ENCODE measurements at places on chromosomes 5 and 9.

DNA sequence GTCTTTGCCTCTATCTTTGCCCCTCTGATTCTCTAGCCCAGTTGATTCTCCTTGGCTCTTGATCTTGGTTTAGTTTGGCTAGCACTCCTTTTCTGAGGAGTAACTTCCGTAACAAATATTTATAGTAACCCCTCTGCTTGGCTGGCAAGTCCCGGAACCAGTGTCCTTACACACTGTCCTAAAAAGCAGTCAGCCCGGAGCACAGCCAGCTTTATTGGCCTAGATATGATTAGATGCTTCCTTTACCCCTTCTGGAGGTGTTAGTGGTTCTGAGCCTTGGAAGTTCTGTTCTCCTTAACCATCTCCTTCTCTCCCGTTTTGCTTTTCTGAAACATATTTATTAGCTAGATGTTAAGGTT is 17.0 kb upstream of the MSMP start:
- no peak for DNase-seq

DNA sequence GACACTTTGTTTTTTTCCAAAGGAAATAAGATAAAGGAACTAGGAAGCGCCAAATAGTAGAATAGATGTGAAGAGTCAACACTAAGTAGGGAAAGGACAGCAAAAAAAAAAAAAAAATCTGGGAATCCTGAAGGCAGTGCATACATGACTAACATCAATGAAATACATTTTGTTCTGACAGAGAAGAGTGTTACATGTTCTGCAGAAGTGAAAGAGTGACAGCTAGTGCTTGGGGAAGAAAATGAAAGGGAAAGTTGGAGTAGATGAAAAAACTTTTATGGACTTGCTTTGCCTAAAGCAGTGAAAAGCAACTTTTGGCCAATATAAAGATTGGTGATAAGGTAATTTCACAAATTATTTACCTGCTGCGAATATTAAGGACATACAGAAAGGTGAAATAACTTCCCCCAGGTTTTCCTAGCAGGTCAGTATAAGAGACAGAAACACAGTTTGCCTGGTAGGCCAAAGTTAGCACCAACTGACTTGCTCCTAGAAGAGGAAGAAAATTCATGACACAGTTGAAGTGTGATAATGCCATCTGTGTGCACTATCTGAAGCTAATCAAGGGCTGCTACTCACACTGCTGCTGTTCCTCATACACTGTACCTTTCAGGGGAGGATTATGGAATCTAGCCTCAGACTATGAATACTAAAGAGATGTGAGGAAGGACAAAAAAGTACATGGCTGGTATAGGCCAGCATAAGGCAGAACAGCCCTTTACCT is 38.6 kb downstream of the RANBP6 start:
- DNase-seq: no peak

GRCh38 chr5:33309068-33309467 is 131.7 kb upstream of the TARS1 start:
- no peak for DNase-seq

GRCh38 chr5:39040875-39041274 is 33.3 kb downstream of the RICTOR start:
- no peak for DNase-seq

- DNase-seq: no peak
Measured at GRCh38 chr9:93185266-93186214, 1.6 kb downstream of the WNK2 start.

GRCh38 chr5:69288069-69288468 is 44.5 kb downstream of the CCDC125 start:
- DNase-seq: no peak

- DNase-seq: no peak
Measured at GRCh38 chr9:135075234-135076142, 12.0 kb upstream of the OLFM1 start.

DNA sequence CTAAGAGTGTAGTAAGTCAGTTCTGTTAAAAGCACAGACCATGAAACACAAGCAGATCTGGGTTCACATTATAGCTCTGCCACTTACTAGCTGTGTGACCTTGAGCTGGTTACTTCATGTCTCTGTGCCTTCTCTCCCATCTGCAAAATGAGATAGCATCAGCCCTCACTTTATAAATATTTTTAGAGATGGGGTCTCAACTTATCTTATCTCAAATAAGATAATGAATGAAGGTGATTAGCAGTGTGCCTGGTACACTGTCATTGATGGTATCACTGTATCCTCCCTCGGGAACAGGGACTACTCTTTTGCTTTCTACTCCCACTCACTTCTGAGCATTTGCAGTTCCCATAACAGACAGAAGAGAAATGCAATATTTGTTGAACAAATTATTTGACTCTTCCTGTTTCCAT is 52.4 kb downstream of the GALNT10 start:
- no peak for DNase-seq

DNA sequence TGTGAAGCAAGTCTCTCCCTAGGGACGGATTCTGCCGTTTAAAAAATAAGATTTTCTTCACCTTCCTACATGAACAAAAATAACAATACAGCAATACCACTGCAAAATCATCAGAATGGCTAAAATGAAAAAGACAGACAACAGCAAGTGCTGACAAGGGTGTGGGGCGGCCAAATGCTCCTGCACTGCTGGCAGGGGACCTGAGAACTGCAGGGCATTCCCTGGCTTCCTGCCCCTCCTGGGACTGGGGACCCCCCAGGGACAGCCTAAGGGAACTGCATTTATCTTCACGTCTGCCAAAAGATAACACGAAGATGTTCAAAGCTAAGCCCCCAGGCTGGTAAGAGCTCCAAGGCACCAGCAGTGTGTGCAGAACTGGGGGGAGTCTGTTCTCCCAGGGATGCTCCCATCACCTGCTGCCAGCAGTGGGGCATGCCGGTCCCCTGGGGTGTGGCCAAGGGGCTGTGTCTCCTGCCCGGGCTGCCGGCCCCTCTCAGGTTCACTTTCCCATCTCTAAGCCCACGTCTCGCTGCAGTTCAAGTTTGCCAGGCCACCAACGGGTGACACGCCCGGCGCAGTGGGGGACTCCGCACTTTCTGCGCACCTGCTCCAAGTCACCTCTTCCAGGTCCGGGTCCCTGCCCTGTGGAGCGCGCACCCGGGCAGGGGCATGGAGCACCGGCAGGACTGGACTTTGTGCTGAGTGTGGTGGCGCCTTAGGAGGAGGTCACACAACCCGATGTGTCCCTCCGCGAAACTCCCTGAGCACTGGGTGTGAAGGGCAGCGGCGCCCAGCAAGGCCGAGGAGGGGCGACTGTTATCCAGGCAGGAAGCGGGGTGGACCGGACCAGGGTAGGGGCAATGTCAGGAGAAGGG is 4.5 kb upstream of the EGFL7 start:
- no peak for DNase-seq

Data from central memory CD4-positive, alpha-beta T cell (primary cell).